KBM-7 (cell line): ENCODE measurements at places on chromosomes 4 and X.

- DNase-seq, result no peak
Measured at GRCh38 chr4:107120661-107121060, 84.5 kb upstream of the DKK2 start.

- peak; percentile 38 for DNase-seq
Measured at GRCh38 chrX:40145923-40146261, 48.1 kb upstream of the BCOR start.

DNA sequence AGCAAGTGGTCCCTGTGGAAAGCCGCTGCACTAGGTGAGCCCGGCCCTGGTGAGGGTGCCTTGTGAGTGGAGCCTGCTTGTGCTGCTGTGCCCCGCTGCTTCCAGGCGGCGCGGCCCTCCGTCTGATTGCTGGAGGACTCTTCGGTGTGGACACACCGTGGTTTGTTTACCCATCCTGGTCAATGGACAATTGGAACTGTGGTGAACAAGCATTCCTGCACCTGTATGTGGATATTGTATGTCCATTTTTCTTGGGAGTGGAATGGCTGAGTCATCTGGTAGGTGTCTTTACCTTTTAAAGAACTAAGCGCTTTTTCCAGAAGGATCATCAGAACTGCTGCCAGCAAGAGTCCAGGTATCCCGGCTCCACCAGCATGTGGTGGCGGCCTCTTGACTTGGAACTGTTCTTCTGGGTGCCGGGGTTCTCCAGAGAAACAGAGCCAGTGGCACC lies 15.6 kb downstream of the MAEA start:
- DNase-seq, result no peak

GRCh38 chr4:48778431-48779094 lies 1.5 kb downstream of the FRYL start:
- DNase-seq, result no peak

DNA sequence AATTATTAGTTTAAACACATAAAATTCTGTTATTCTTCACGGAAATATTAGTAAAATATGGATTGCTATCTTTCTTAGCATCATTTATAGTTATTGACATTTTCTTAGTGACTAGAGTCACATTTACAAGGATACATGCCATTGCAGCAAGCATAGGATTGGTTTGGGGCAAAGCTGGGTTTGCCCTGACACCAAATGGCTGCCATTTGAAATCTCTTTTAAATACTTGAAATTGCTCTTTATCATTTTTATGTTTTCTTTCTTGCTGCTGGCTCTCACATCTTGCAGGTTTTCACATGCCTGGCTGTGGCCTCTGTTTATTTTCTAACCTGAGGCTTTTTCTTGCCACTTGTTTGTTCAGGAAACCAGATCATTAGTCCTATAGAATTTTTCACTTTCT lies 39.9 kb downstream of the EGF start:
- DNase-seq, result no peak

GRCh38 chrX:2490634-2491033 lies 10.1 kb downstream of the DHRSX start:
- no peak for DNase-seq

GRCh38 chr4:79181190-79181589 lies 144.7 kb downstream of the NAA11 start:
- no peak for DNase-seq

DNA sequence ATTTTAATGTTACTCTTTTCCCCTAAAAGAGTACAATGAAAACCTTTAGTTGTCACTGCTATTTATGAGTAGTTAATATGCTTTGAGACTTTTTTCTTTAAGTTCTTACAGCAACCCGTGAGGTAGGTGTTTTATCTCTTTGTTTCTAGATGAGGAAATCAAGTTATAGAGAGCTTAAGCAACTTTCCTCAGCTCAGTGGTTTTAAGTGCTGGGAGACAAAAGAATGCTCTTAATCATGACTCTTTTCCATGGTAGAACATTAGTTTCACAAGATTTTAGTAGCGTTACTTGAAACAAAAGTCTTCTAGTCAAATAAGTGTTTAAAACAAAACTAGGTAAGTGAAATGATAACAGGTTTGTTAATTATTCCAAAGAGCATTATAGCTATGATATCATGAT lies 354.7 kb upstream of the PITX2 start:
- DNase-seq, result no peak

- no peak for DNase-seq
Measured at GRCh38 chr4:139938414-139938813, 215.6 kb downstream of the MAML3 start.
